Activated CD8-positive, alpha-beta memory T cell treated with anti-CD3 and anti-CD28 coated beads for 1 hour (primary cell): ENCODE measurements at places on chromosomes 16 and 17.
A peak's percentile ranks its signal among the peaks of the same experiment; 100 is the strongest.

DNA sequence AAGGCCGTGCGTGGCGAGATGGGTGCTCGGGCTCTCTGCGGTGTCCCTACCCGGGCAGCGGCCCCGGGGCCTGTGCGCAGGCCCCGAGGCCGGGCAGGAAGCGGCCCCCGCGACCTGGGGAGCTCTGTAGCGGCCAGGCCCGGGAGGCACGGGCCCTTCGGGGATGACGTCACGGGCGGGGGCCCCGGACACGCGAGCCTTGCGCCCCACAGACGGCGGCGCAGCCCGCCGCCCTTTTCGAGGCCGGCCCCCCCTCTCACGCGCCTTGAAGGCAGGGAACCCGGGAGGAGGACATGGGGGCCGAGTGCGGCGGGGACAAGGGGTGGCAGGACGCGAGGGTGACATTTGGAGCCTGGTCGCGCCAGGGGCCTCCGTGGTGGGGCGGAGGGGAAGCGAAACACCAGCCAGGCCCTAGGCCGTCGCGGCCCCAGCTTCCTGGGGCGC, 1.1 kb downstream of the RAI1 start:
- DNase-seq: peak; percentile 31

DNA sequence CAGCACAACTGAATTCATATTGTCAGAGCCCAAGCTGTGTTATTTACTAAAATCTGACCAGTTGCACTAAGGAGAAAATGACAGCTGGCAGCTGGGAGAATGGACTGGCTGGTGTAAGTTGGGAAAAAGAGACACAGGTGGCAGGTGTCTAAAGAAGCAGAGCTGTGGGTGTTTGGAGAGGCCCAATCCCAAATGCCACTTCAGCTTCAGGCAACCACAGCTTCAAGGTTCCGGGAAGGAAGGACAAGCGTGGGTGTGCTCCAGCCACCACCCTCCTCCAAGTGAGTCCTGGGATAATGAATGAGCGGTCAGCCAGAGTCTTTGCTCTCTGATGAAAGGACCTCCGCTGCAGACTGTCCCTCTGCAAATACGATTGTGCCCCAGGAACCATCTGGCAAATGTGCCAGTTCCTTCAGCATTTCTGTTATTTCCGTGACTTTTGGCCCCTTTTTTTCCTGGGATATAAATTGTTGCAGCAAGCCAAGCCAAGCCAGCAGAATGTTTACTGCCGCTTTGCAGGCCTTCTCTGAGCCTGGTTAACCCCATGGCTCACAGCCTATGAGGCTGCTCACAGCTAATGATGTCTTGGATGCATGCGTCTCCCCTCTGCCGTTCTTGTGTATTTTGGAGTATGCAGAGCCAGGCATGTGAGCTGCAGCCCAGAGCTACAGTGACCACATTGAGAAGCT, 9.5 kb upstream of the RHBDL3 start:
- DNase-seq: no peak

- no peak for DNase-seq
These were observed 191.2 kb downstream of the MSI2 start for GRCh38 chr17:57447357-57447989.

DNA sequence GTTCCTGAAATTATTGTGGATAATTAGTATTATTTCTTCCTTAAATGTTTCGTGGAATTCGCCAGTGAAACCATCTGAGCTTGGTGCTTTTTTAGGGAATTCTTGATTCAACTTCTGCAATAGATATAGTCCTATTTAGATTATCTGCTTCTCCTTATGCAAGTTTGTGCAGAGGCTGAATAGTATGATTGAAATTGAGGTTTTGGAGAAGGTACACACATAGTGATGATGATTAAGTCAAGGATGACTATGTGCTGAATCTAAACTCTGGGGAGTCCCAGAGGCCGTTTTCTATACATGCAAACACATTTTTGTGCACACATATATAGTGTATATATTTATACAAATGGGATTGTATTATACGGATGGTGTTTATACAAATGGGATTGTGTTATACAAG, 5.2 kb upstream of the MYH4 start:
- DNase-seq: no peak

DNA sequence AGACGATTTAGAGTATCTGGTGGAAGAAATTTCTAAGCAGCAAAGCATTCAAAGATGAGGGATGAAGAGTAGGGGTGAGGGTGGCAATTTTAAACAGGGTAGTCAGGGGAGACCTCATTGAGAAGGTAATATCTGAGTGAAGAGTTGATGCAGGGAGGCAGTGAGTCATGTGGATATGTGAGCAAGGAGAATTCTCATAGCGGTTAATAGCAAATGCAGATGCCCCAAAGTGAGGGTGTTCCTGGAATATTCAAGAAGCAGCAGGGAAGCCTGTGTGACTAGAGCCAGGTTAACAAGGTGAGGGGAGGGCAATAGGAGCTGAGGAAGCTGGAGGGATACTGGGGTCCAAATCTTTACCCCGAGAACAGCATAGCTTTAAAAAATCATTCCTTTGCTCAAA, 114.3 kb downstream of the SPACA3 start:
- no peak for DNase-seq

DNA sequence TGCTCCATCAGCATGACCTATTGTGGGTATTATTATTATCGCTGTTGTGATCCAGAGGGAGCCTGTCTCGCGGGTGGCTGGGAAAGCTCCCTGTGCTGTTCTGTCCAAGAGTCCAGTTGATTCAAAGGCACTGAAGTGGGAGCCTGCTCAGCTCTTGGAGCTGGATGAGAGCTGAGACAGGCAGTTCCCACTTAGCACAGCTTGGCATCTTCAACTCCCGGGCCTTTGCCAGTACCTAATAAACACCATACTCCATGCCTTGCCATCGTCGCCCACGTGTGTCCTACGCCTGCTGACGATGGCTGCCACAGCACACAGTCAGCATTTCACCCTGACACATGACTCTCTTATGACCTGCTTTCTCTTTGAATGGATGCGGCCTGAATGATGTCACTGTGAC, 32.6 kb downstream of the RTN4RL1 start:
- DNase-seq: no peak

- no peak for DNase-seq
These were observed 70.6 kb downstream of the CYB5B start for GRCh38 chr16:69494991-69495392.

GRCh38 chr17:77421630-77421972, 280.8 kb downstream of the SEC14L1 start:
- DNase-seq: no peak

- no peak for DNase-seq
These were observed 15.5 kb upstream of the SALL1 start for GRCh38 chr16:51166541-51166940.

DNA sequence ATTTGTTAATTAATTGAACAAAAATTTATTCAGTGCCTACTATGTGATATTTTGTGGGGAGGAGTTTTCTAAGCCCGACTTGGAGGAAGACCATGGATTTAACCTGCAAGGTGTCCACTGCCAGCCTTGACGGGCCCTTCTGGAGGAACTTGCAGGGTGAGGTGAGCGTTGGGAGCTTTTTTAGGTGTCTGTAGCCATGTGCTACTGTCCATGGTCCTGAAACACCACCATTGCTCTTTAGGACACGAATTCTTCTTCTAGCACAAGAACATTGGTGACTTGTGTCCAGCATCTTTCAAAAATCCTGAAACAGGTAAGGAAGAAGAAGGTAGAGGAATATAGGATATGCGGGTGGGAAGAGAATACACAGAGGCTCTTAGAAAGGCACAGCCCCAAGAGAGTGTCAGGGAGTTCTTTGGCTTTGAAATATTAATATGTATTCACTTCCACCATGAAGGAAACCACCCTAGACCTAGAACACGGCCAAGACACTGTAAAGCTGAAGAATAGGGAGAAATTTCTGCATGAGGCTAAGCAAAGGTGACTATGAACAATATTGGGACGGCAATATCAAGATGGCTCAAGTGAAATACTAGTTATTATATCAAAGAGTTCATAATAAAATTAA, 27.9 kb upstream of the OR4D1 start:
- peak; percentile 8 for DNase-seq

GRCh38 chr16:22816475-22816874, 2.5 kb downstream of the HS3ST2 start:
- DNase-seq: no peak

DNA sequence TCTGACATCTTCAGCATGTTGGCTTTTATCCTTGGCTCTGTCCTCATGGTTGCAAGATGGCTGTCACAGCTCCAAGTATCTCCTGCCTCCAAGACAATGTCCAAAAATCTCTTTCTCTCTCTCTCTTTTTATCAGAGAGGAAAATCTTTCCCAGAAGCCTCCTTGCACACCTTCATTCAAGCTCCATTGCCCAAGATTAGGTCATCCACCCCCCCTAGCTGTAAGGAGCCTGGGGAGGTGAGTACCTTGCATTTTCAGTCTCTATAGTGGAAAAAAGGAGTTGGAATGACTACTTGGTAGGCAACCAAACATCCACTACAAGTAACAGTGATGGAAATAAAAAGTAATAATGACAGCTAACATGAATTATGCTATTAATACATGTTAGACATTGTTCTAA, 22.0 kb upstream of the NSMCE1 start:
- no peak for DNase-seq

- DNase-seq: no peak
These were observed 109.8 kb downstream of the GOSR1 start for GRCh38 chr17:30586818-30587595.

GRCh38 chr17:10931133-10931532, 93.2 kb upstream of the PIRT start:
- no peak for DNase-seq

DNA sequence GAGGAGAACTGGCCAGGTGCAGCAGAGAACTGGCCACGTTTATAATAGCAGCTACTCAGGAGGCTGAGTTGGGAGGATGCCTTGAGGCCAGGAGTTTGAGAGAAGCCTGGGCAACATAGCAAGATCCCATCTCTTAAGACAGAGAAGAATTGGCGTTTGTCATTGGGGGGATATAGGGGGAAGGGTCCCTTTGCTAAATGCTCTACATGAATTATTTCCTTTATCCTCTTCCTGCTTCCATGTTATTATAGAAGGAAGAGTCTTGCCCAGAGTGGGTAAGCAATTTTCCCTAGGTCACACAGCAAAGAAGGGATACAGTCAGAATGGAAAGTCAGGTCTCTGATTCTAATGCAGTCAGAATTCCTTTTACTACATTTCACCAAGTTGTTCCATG, 68.0 kb downstream of the MYH11 start:
- no peak for DNase-seq

DNA sequence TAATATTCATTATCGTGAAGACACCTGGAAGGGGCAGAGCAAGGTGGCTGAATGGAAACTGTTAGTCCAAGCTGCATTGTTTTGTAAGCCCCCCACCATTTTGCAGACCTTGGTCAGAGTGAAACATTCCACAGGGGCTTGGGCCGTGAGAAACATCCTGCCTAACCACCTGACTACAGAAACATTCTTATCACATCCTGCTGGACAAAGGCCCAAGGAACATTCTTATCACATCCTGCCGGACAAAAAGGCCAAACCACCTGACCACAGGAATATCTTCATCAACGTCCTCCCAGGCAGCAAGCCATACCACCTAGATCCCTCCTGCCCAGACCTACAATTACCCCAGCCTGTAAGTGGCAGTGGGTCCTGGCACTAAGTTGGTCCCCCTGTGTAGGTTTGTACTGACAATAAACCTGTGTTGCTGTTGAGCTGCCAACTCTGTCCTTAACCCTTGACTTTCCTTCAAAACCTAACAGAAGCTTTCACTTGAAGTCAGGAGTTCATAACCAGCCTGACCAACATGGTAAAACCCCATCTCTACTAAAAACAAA, 19.6 kb downstream of the ATF7IP2 start:
- DNase-seq: no peak

GRCh38 chr16:77827032-77827431, 38.7 kb downstream of the VAT1L start:
- DNase-seq: no peak

- no peak for DNase-seq
These were observed 25.3 kb upstream of the KSR1 start for GRCh38 chr17:27430882-27431491.

- no peak for DNase-seq
These were observed 70.6 kb downstream of the MARCHF10 start for GRCh38 chr17:62737513-62737912.

- DNase-seq: no peak
These were observed 13.7 kb upstream of the OSGIN1 start for GRCh38 chr16:83939266-83939855.

DNA sequence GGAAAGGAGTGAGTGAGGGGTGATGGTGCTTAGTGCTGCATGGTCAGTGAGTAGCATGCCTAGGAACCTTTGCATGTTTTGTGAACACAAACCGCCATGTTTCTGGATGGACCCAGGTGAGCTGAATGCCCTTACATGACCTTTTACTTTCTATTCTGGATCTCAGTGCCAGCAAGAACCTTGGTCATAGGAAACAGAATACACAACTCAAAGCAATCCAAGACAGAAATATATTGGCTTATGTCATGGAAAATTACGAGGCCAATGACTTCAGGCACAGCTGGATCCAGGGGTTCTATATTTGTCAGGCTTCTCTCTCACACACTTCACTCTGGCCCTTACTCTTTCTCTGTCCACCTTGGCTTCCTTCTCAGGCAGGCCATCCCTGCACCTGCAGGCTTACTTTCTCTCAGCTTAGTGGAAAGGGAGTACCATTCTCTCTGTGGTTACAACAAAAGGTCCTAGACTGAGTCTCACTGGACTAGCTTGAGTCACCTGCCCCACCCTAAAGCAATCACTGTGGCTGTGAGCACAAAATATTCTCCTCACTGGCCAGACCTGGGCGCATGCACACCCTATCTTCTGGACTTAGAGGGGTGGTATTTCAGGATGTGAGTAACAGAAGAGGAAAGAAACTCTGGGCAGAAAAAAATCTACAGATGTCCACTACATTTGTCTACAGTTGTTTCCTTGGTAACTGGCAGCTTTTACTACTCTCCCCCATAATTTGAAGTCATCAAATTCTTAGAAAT, 20.4 kb upstream of the CPNE2 start:
- no peak for DNase-seq

DNA sequence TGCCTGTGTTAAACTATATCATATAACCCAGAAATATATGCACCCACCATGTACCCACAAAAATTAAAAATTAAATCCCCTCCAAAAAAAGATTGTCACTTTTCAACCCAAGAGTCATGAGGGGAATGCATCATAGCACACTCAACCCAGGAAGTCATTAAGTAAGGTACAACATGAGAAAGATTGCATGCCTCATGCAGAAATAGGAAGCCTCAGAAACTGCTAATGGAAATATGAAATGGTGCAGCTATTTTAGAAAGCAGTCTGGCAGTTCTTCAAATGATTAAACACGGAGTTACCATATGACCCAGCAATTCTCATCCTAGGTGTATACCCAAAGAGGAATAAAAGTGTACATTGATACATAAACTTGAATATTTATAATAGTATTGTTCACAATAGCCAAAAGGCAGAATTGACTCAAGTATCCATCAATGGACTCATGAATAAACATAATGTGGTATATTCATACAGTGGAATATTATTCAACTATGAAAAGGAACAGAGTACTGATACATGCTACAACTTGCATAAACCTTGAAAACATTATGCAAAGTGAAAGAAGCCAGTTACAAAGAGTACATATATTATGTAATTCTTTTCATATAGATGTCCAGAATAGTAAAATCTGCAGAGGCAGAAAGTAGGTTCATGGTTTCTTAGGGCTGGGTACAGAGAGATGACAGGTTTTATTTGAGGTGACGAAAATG, 70.4 kb downstream of the TMEM100 start:
- DNase-seq: no peak
